ENCODE measurements at places on chromosomes 1 and 21. TPM values are rescaled to one million over a fixed set of nuclear protein-coding genes. Genes with fewer than 3 reads are reported as not detected.

The NBPF6 gene
- total RNA-seq, result not detected

The CFAP141 gene
- not detected for total RNA-seq

The FCER1A gene
- total RNA-seq, result 0.94 TPM

DNA sequence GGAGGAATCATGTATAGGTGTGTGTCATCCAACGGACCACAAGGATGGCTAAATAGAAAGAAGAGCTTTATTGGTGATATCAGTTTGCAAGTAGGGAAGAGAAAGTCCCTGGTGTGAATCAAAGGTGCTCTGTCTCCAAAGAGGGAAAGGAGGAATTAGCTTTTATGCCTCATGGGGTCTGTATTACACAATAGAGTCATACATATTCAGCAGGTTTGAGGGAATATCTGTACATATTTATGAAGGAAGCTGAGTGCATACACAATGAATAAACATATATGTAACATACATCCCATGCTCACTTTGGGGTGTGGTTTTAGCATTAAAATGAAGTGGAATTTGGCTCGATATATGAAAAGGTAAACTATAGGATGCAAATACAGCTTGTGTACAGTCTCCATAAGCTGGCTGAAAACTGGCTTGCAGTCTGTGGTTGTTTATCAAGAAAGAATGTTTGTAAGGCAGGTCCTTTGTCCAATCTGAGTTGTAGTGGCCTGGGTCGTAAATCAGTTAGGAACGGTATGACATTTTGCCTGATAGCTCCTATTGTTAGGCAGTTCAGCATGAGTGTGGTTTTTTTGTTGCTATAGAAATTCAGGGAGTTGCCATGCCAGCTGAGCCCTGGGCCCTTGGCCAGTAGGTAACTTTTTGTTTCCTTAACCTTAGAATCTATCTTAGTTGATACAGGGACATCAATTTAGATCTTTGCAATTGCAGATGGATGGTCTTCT is 198.0 kb upstream of the ZP4 start:
- no peak for DNase-seq

DNA sequence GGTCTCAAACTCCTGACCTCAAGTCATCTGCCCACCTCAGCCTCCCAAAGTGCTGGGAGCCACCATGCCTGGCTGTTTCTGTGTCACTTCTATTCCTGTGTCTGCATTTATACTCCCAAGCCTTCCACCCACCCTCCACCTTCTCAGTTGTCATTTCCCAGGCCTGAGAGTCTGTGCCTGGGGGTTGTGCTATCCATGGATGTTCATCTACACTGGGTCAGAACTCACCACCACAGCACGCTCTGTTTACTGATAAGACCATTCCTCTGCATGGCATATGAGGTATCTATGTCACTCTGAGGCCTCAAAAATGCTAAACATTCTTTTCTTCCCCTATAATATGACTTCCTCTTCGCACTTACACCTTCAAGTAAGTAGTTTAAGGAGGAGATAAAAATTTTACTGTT is 6.1 kb downstream of the NENF start:
- no peak for DNase-seq

DNA sequence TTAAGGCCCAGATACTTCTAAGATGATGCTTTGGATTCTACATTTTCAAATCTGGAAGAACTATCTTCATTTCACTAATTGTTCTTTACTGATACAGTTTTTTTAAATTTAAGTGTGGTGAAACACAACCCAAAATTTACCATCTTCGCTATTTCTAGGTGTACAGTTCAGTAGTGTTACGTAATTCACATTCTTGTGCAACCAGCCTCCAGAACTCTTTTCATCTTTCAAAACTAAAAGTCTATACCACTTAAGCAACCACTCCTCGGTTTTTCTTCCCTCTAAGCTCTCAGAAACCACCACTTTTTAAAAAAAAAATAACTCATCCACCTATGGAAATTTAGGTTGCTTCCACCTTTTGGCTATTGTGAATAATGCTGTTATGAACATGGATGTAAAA is 220.7 kb downstream of the PDE4B start:
- no peak for DNase-seq

DNA sequence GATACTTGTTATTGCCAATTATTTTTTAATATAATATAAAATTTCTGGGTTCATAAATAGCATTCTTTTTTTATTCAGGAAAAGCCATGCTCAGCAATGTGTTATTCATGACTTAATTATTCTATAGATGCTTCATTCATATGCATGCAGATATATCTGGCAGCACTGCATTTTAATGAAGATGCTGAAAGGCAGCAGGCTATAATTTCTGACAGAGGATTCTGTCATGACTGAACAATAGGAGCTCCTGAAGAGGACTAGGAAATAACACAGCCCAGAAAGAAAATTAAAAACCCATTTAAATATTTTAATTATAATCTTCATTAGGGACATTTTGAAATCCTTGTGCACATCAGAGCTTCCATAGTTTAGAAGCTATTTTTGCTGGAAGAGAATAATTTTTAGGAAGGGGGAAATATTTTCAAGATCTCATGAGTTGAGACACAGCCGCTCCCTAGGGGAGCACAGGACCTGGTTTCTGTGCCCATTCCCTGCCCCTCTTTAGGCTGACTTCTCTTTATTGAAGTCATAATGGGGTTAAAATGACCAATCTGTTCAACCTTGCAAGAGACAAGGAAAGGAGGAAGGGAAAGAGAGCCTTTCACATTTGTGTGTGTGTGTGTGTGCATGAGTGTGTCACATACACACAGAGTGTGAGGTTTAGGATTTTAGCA is 83.9 kb downstream of the RPE65 start:
- DNase-seq, result no peak

DNA sequence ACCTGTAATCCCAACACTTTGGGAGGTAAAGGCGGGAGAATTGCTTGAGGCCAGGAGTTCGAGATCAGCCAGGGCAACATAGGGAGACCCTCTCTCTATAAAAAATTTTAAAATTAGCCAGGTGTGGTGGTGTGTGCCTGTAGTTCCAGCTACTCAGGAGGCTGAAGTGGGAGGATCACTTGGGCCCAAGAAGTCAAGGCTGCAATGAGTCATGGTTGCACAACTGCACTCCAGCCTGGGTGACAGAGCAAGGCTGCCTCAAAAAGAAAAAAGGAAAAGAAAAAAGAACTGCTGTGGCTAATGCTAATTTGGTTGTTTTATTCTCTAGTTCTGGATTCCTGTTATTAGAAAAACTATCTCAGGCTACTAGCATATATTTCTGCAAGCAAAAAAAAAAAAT is 29.8 kb downstream of the DBT start:
- no peak for DNase-seq

All from left cardiac atrium (tissue), 4 donors.